Stimulated activated CD8-positive, alpha-beta memory T cell treated with anti-CD3 and anti-CD28 coated beads, Interleukin-12 subunit alpha, Interleukin-12 subunit beta, amount 100 ng/mL, for 1 hour (primary cell): ENCODE measurements at places on chromosomes 6 and 20.

- DNase-seq, result no peak
Observed at GRCh38 chr6:40328986-40329545, 258.1 kb downstream of the LRFN2 start.

- no peak for DNase-seq
Observed at GRCh38 chr20:23111944-23112342, 25.8 kb upstream of the CD93 start.

GRCh38 chr20:35011589-35012226 is 56.0 kb downstream of the MYH7B start:
- DNase-seq, result no peak

DNA sequence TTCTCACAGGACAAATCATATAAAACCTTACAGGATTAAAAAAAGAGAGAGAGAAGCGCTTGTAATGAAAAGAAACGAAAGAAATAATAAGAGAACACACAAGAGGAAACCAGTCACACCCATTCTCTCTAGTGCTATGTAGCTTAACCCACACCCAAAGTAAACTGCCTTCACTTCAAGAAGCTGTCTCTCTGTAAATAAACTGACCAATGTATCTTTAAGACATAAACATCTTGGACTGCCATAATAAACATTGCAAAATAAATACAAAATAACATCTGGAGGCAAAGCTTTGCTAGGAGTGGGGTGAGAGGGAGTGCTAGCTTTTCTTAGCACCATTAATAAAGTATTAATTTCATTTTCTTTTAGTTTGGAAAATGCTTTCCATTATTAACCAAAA is 61.6 kb upstream of the RNF146 start:
- DNase-seq, result no peak
